ENCODE measurements at places on chromosomes 6 and 20.

GRCh38 chr6:37882724-37883413 is 63.3 kb downstream of the ZFAND3 start:
- peak; percentile 70 for DNase-seq

DNA sequence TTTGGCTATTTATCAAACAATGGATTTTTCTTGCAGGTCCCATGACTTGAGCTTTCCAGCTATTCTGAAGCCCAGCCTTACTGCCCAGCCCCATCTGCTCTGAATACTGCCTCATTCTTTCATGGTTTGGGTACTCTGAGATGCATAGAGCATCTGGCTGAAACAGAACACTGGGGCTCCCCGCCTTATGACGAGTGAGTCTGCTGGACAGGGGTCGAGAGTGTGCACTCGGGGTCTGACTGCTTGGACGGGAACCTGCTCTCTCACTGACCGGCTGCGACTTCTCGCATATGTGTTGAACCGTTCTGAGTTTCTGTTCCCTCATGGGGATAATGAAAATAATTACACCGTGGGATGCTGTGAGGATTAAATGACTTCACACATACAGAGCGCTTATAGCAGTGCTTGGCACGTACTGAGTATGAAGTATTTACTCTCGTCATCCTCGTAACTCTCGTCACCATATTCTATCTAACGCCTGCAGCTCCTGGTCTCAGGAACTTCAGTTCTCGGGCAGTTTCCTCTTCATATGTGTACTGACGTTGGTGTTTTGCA is 59.5 kb upstream of the MPC1 start:
- no peak for DNase-seq

DNA sequence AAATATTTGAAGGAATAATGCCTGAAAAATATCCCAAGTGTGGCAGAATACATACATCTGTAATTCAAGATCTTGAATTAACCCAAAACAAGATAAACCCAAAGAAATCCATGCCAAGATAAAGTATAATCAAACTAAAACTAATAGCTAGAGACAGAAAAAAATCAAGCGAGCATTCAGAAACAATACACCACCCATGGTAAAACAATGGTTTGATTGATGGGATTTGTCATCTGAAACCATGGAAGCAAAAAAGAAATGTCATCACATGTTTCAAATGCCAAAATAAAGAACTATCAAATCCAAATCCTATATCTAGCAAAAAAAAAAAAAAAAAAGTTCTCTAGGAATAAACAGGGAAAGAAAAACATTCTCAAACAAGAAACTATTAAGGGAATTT is 5.1 kb upstream of the DEFB127 start:
- DNase-seq = no peak

DNA sequence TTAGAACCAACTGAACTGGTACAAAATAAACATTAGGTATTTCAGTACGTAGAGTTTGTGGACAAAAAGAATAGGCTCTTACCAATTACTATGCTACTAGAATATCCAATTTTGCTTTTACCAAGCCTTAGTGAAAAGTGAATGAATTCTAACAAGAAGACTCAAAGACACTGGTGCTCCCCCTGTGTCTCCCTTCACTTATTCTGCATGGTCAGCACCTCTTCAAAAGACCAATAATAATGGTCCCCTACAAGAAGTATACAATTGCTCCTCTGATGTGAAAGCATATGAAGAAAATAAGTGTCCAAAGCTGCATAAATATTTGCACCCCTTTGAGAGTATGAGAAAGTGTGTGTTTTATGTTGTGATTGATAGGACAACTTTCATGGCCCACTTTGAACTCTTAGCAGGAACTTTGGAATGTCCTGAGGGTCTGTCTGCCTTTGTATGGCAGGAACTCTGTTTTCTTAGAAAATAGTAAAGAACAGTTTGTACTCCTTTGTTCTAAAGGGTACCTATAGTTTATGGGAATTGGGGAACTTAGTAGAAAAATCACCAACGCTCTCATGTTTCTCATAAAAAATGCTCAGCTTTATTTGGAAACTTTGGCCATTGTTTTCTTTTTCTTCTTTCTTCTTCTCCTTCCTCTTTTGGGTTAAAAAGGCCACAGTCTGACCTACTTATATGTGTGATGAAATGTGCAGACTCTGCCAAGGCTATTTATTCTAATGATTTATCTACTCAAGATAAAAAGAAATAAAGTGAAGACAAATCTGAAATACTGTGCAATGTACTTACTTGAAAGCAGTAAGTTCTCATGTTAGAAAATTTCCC is 352.4 kb downstream of the LAMA2 start:
- no peak for DNase-seq

GRCh38 chr6:89311853-89312531 is 3.1 kb downstream of the GABRR2 start:
- DNase-seq = no peak

GRCh38 chr20:38748861-38749149 is 545 bp downstream of the ACTR5 start:
- DNase-seq = peak; percentile 23

- DNase-seq = no peak
Observed at GRCh38 chr20:35332540-35333200, 40.4 kb upstream of the FAM83C start.

GRCh38 chr6:150229436-150230163 is 86.8 kb downstream of the PPP1R14C start:
- peak; percentile 43 for DNase-seq
